HT1080 (cell line): ENCODE measurements at places on chromosomes 7 and 10. TPM values are rescaled to one million over a fixed set of nuclear protein-coding genes. Genes with fewer than 3 reads are reported as not detected.

The GARIN1A gene
- 0.05 and 0.13 TPM in 2 replicates for total RNA-seq

The FAM24B gene
- total RNA-seq, result 7.2 and 7.9 TPM in 2 replicates

The TAS2R3 gene
- total RNA-seq, result 0.10 TPM in 1 of 2 replicates, not detected in the other

The AMPH gene
- 1.3 and 2.3 TPM in 2 replicates for total RNA-seq

The HOXA3 gene
- not detected in 2 replicates for total RNA-seq

The SLC18A3 gene
- total RNA-seq, result not detected in 2 replicates

The PDE6C gene
- not detected in 2 replicates for total RNA-seq

The TSPAN13 gene
- total RNA-seq, result 0.17 and 0.26 TPM in 2 replicates

The FRMPD2 gene
- total RNA-seq, result not detected in 2 replicates

The LIPM gene
- not detected in 2 replicates for total RNA-seq

The TRIL gene
- total RNA-seq, result not detected in 2 replicates

The SMARCD3 gene
- total RNA-seq, result 9.5 and 11.8 TPM in 2 replicates

The LRIT1 gene
- not detected in 2 replicates for total RNA-seq

The LRRTM3 gene
- total RNA-seq, result not detected in 2 replicates

The RBM20 gene
- 0.27 and 0.40 TPM in 2 replicates for total RNA-seq

The PAX4 gene
- total RNA-seq, result not detected in 2 replicates

The FANK1 gene
- total RNA-seq, result 0.42 TPM in 1 of 2 replicates, not detected in the other

The GLI3 gene
- total RNA-seq, result 4.2 and 5.9 TPM in 2 replicates

The NODAL gene
- 0.37 TPM in 1 of 2 replicates, not detected in the other for total RNA-seq

The SLC25A13 gene
- total RNA-seq, result 37.5 and 54.8 TPM in 2 replicates
